ENCODE measurements at places on chromosomes 1 and 21. TPM values are rescaled to one million over a fixed set of nuclear protein-coding genes. Genes with fewer than 3 reads are reported as not detected.

CLDN8 gene
- total RNA-seq: not detected

PCBP3 gene
- total RNA-seq: not detected

PRRX1 gene
- 151 TPM for total RNA-seq

SMPDL3B gene
- not detected for total RNA-seq

DARS2 gene
- total RNA-seq: 20.1 TPM

TBX15 gene
- total RNA-seq: 10.2 TPM

SPATA46 gene
- total RNA-seq: not detected

ASTN1 gene
- not detected for total RNA-seq

CNKSR1 gene
- total RNA-seq: not detected

FCRL2 gene
- total RNA-seq: not detected

MAP1LC3C gene
- not detected for total RNA-seq

PDPN gene
- total RNA-seq: not detected

TMEM82 gene
- not detected for total RNA-seq

USH2A gene
- 0.03 TPM for total RNA-seq

RAP1GAP gene
- total RNA-seq: not detected

CBS gene
- 53.3 TPM for total RNA-seq

EFCAB14 gene
- total RNA-seq: 66.4 TPM

UQCRH gene
- 257 TPM for total RNA-seq

SMIM1 gene
- total RNA-seq: 1.7 TPM

S100A12 gene
- not detected for total RNA-seq

FCRLA gene
- 2.8 TPM for total RNA-seq

OLFML2B gene
- 5.3 TPM for total RNA-seq

OR2T35 gene
- not detected for total RNA-seq

SLX9 gene
- 35.2 TPM for total RNA-seq

WNT9A gene
- 0.17 TPM for total RNA-seq

CTBS gene
- total RNA-seq: 14.3 TPM

TNFRSF4 gene
- 0.17 TPM for total RNA-seq

KCNJ9 gene
- total RNA-seq: not detected

AKNAD1 gene
- not detected for total RNA-seq

SLAMF6 gene
- not detected for total RNA-seq

PRAMEF11 gene
- not detected for total RNA-seq

SUSD4 gene
- 0.76 TPM for total RNA-seq

CA6 gene
- total RNA-seq: not detected

C1orf94 gene
- not detected for total RNA-seq

GNG4 gene
- 1.8 TPM for total RNA-seq

ADAMTS4 gene
- total RNA-seq: 2.9 TPM

RPTN gene
- total RNA-seq: not detected

MCOLN2 gene
- 1.3 TPM for total RNA-seq

SLC44A3 gene
- 0.78 TPM for total RNA-seq

GBP7 gene
- total RNA-seq: not detected

CSF3R gene
- not detected for total RNA-seq

AMY2A gene
- not detected for total RNA-seq
